ENCODE measurements at places on chromosomes 2 and 18.

DNA sequence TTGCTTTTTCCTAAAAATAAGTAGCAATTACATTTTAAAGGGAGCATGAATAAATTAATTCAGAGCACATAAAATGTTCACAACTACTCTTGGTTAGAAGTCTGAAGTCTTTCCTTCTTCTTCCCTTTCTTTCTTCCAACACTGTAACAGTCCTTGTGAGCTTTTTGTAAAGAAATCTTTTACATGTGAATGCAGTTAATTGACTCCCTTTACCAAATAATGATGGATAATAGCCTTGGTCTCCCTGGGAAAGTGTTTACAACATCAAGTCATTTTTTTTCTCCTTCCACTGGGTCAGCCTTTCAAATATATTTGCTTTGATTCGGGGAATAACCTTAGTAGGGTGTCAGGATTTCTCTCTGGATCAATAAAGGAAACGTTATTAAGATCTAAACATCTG, 39.1 kb downstream of the CALCRL start:
- DNase-seq: no peak

DNA sequence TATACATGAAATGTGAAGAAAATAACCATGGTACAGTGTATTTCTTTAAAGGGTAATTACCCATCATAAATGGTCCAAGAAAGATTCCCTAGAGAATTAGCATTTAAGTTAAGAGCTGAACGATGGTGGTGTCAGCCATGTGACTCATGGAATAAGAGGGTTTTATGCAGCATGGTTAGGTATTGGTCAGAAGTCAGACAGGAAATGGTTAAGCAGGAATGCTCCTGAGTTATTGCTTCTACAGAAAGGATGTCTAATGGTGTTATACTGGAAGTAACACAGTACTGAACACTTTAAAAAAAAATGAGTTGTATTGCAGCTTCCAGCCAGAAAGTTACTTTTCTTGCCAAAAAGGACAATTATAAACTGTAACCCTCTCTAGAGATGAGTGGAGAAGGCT, 72.7 kb upstream of the UBE2E3 start:
- DNase-seq: no peak

DNA sequence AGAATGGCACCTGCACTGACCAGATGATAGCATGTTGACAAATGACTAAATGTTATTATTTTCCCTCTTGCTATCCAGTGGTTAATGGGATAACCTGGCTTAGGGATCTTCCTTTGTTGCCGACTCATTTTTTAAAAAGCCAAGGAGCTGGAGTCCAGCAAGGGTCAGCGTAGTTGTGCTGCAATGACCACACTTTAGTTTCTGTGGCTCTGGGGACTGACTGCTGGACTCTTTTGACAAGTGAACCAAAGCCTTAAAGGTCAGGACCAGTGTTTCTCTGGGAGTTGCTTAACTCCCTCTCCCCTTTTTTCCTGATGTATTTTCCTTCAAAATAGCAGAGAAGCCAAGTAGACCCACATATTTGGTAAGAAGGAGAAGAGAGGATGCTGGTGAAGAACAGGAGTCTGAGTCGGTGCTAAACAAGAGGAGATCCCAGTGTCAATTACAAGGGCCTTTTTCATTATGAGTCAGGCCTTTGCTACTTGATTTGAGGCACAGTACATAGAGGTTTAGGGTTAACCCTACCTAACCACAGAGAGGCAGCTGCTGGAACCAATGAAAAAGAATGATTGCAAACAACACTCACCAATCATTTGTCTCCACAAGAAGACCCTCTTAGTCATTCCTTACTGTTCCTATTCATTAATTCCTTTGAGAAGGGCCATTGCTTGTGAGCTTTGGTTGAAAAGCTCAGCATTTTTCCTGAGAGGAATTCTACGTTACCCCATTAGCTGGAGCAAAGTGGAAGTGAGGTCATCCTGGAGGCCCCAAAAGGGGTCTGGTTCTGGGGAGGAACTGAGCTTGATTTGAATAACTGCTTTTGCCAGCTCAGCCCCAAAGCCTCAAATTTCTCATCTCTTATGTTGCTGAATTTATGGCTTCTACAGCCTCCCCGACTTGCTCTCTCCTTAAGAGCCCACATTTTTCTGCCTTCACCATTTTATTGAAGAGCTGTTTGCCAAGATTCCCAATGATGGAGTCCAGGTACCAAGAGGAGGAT, 137.6 kb upstream of the HNMT start:
- no peak for DNase-seq

DNA sequence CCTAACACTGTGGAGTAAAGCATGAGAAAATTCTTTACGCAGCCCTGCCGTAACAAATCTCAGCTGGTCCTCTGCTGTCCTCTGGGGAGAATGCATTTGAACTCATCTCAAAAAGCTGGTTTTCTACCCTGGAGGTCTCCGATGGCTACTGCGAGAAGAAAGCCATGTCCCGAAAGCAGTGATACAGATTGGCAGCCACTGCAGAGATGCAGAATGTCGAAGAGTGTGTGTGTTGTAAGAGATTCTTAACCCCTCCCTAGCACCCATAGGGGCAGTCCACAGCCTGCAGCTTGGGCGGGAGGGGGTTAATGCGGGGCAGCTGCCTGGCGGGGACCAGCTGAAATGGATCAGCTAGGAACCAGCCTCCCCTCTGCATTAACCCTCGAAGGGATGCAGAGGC, 235.9 kb downstream of the ZNF516 start:
- DNase-seq: peak; percentile 29

DNA sequence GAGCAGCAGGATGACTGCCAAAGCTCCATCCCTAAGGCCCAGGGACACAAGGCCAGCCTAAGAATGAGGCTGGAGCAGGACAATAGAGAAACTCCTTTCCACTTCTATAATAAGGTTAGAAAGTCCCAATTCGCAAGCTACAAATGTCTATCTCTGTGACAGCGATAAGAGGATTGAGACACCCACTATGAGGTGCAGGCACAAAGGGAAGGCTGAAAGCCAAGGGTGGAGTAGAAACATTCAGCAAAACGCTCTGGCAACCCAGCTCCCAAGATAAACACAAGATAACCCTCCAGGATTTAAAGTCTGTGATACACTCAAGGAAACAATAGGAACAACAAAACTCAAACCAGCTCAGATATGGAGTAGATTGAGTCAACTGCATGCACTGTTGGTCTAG, 418.0 kb upstream of the UBE2E3 start:
- no peak for DNase-seq

Measured in muscle of arm (tissue), 14 donors.